EH (cell line): ENCODE measurements at places on chromosomes 6 and 20.
A peak's percentile ranks its signal among the peaks of the same experiment; 100 is the strongest.

GRCh38 chr6:46933751-46934150, 12.0 kb upstream of the ADGRF5 start:
- peak; percentile 26 for DNase-seq

- no peak for DNase-seq
Observed at GRCh38 chr20:52482044-52482443, 290.5 kb upstream of the ZFP64 start.

- peak; percentile 74 for DNase-seq
Observed at GRCh38 chr20:11452326-11452725, 465.4 kb upstream of the BTBD3 start.

GRCh38 chr6:23420659-23421350, 705.2 kb upstream of the NRSN1 start:
- no peak for DNase-seq

GRCh38 chr6:87714093-87714842, 12.2 kb upstream of the AKIRIN2 start:
- peak; percentile 83 for DNase-seq

DNA sequence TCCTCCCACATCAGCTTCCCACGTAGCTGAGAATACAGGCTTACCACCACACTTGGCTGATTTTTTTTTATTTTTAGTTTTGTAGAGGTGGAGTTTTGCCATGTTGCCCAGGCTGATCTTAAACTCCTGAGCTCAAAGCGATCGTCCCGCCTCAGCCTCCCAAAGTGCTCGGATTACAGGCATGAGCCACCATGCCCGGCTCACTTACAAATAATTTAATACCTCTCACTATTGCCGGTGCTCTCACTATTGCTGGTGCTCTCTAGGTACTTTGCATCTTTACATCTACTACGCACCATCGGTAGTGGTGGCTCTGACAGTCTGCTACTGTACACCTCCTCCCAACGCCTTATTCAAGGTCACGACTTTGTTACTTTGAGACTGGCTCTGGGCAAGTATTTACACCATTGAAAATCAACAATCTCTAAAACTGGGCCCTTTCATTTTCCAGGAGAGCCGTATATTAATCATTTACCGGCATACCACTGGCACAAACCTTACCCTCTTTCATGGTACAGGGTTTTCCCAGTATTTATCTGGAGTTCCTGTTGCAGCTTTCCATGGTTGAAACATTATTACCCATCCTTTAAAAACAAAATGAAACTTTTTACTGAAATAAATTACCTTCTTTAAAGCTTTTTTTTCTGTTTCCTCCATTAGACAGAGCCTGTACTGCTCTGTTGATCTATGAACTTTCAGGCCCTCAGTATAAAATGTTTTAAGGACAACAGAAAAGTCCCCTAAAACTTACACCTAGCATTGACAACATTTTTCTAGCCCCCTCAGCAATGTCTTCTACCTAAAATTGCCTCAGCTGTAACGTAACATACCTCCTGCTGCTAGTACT, 259.6 kb upstream of the PLCB4 start:
- DNase-seq: no peak
